ENCODE measurements at places on chromosomes 2 and 18.
A peak's percentile ranks its signal among the peaks of the same experiment; 100 is the strongest.

GRCh38 chr2:20221555-20221973 is 3.4 kb downstream of the SDC1 start:
- DNase-seq, result no peak

GRCh38 chr2:53170466-53170865 is 597.1 kb upstream of the CHAC2 start:
- no peak for DNase-seq

GRCh38 chr2:43585708-43586107 is 10.1 kb downstream of the THADA start:
- DNase-seq, result no peak

- no peak for DNase-seq
These were observed 304.4 kb upstream of the HS6ST1 start for GRCh38 chr2:128622955-128623620.

DNA sequence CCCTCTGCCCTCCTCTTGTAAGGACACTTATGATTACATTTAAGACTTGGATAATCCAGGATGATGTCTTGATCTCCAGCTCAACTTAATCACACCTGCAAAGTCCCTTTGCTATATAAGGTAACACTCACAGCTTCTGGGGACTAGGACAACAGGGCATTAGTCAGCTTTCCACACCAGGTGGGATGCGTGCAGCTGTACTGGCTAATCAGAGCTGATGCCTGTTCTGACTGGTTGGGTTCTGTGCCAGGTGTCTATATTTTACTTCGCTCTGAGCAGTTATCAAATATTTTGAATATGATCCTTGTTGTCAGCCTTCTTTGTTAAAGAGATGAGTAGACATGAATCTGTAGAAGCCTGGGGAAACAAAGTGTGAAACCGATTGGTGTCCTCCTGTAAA is 115.5 kb upstream of the ATP8B1 start:
- DNase-seq, result no peak

- no peak for DNase-seq
These were observed 158.0 kb downstream of the EN1 start for GRCh38 chr2:118689456-118689855.

- no peak for DNase-seq
These were observed 13.0 kb upstream of the RMDN2 start for GRCh38 chr2:37912056-37912455.

- no peak for DNase-seq
These were observed 20.7 kb downstream of the TOGARAM2 start for GRCh38 chr2:29001806-29002205.

- DNase-seq, result no peak
These were observed 519.3 kb upstream of the HNMT start for GRCh38 chr2:137444970-137445369.

GRCh38 chr2:238287737-238288649 is at the start of gene PER2:
Gene PER2, minus strand, starts transcription at chr2:238288610. Its CDS starts 10,674 bp downstream, at chr2:238277936.
- peak; percentile 20 for DNase-seq

DNA sequence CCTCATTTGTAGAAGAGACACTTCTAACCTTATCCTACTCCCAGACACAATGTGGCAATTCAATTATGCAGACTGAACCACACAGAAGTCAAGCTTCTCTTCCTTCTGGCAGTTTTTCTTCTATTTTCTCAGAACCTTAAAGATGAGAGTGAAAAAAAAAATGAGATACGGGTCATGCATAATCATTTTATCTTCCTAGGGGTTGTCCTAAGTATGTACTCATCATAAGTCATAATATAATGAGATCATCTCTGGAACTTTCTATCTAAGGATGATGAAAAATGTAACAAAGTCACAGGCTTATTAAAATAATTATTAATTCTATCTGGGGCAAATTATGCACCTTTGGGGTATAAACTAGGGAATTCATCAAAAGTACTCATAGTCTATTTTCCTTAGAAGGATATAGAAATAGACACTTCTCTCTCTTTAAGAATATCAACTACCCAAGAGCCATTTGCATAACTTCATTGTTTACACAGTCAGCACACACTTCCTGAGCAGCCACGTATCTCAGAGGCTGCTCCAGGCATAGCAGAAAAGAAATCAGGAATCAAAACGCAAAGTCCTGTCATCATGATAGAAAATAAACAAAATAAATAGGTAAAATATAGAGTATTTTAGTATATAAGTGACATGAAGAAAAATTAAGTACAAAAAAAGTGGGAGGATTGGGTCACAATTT is 345.9 kb upstream of the SPHKAP start:
- no peak for DNase-seq

DNA sequence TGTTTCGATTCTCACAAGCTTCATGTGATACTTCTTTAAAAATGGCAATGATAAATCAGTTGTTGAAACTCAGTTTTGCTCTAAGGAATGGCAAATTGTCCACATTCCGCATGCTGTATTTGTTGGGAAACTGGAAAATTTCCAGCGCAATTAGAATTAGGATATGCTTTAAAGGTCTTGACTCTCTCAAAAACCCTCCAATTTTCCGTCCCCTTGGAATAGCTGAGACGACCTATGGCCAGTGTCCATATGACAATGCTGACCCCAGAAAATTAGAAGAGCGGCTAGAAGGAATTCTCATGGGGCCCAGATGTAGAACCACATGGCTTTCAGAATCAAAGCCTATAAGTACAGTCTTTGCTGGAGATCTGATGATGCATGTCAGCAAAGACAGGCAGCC is 170.8 kb downstream of the TMEM18 start:
- no peak for DNase-seq

GRCh38 chr2:239908308-239908707 is 116.8 kb downstream of the NDUFA10 start:
- DNase-seq, result no peak

GRCh38 chr2:239700686-239701345 is 300.0 kb upstream of the HDAC4 start:
- DNase-seq, result no peak

DNA sequence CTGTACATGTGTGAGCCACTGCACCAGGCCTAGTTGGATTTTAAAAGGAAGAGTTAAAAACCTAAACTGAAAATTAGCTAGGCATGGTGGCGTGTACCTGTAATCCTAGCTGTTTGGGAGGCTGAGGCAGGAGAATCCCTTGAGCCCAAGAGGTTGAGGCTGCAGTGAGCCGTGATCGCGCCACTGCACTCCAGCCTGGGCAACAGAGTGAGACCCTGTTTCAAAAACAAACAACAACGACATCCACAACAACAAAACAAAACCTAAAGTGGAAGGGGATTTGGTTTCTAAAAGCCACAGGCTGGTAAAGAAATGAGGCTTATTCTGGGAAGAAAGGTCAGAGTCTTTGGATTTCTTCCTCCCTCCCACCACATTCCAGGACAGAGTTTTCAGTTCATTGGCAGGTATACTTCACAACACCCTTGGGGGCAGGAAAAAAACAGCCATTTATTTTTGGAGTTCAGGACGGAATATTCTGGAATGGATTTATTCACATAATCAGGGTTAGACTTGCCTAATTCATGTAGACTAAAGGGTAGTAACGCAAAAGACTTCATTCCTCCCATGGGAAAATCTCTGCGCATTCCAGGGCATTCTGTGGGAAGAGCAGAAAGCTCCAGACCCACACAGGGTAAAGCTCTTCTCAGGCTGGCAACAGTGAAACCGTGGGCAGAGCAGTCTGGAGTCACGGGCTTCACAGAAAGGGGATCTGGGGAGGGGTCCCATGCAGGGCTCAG is 34.9 kb downstream of the TEX44 start:
- no peak for DNase-seq

GRCh38 chr2:222033541-222033940 is 265.3 kb downstream of the PAX3 start:
- no peak for DNase-seq

DNA sequence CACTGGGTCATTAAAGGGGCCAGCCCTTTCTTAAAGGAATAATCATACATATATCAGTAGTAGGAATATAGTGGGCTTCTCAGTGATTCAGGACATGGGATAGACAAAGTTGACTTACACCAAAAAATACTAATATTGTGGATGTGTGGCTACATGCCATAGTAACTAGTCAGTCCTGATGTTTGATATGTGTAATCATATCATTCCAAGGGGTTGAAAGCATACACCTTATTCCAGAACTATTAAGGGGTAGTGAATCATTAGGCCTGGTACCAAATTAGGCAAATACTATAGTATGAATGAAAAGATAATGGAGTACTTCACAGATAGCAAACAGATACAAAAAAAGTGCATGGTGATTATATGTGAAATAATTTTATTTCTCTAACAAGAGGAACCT is 814.9 kb upstream of the NRXN1 start:
- DNase-seq, result no peak

- no peak for DNase-seq
These were observed 50.2 kb downstream of the AGAP1 start for GRCh38 chr2:235543851-235544688.

DNA sequence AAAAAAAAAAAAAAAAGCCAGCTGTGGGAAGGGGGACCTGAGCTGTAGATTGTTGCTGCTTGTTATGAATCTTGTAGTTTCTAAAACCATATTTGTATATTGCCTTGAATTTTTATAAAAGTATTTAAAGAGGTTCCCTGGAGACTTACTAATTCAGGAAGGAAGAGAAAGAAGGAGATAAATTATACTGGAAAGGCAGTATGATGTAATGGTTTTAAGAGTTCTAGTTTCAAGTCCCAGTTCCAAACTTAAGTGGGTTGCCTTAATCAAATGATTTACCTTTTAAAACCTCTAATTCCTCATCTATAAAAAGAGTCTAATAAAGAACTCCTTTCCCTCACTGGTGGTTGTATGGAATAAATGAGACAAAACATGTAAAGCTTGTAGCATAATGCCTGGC is 62.2 kb downstream of the PTRHD1 start:
- DNase-seq, result no peak

GRCh38 chr18:78543201-78543725 is 436.4 kb upstream of the SALL3 start:
- DNase-seq, result no peak

DNA sequence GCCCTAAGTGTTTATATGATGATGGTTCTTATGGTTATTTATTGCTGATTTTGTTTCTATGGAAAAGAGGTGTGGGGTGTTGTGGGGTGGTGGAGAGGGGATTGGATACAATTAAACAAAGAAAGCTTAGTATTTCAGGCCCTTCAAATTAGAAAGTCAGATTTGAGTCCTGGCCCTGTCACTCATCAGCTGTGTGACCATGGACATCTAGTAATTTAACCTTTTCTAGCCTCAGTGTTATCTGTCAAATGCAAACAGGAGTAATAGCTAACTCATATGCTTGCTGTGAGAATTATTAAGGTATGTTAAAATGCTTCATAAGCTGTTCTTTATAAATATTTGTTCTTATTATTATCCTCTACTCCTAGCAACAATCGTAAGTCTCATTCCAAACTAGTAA is 2.1 kb upstream of the MEMO1 start:
- DNase-seq, result no peak

- no peak for DNase-seq
These were observed 35.1 kb upstream of the MTX2 start for GRCh38 chr2:176234156-176234555.

DNA sequence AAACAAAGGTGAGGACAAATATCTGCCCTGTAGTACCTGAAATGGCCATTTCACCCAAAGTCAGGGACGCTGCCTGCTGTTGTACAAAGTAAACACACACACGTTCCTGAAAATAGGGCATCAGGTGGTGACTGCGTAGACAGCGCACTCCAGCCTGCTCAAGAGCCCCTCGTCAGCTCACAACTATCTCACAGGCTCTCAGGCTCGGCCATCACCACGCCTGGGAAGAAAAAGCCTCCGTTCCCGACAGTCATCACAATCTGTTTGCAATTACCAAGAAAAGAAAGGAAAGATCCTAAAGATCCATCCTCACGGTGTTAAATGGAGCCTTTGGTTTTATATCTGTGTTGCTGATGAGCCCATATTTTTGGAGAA is 230.2 kb downstream of the ZNF516 start:
- no peak for DNase-seq

- DNase-seq, result no peak
These were observed 276.1 kb upstream of the SIX2 start for GRCh38 chr2:45285311-45285710.

Measured in activated T-cell treated with anti-CD3 and anti-CD28 coated beads, Interleukin-2, amount 50 U/mL, for 72 hours (primary cell).